Uterus (tissue), 4 donors: ENCODE measurements at places on chromosomes 3 and 15. TPM values are rescaled to one million over a fixed set of nuclear protein-coding genes. Genes with fewer than 3 reads are reported as not detected.

DNA sequence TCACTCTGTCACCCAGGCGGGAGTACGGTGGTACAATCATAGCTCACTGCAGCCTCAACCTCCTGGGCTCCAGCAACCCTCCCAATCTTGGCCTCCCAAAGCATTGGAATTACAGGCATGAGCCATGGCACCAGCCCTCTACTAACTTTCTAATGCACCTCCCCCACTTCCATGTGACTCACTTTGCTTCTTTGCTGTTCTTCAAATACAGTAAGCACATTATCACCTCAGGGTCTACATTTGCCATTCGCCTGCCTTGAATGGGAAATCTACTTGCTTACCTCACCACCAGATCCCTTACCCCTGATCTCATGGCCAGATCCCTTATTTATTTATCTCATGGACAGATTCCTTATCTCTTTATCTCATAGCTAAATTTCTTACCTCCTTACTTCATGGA, 235.3 kb downstream of the KCNMB2 start:
- no peak overlapping the region for H3K27ac ChIP-seq
- H3K4me3 ChIP-seq, result no peak overlapping the region
- H3K36me3 ChIP-seq, result no peaks in the 10 kb centered on the region

DNA sequence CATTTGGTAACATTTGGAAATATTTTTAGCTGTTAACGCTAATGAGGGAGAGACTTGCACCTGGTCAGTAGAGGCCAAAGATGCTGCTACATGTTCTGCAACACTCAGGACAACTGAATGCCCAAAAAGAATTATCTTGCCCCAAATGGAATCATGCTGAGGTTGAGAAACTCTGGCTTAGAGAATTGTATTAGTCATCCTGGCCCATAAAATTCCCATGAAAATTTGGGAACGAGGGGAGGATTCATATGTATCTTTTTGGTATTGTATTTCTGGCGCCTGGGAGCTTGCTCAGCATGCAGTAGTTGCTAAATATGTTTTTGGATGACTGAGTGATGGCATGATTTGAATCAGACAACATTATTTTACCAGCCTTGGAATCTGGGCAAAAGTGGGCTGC, 59.9 kb downstream of the CHL1 start:
- H3K36me3 ChIP-seq, result no peaks in the 10 kb centered on the region
- DNase-seq, result no peak
- H3K27ac ChIP-seq, result no peak overlapping the region
- H3K4me1 ChIP-seq, result no peaks in the 10 kb centered on the region

DNA sequence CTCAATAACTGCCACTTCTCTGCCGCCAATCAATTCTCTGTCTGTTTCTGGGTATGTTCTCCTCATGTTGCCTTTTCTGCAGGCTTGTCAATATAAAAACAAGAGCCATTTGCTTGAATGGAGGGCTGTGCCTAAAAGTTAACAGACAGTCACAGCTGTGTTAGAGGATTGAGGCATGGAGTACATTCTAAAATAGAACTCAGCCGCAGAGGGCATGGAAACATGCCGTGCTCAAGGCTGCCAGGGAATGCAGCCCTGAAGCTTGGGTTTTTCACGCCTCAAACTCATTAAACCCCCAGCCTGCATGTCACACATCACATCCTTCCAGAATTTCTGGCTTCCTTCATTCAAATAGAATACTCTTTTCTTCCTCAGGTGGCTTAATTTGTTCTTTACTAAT, 166.6 kb downstream of the TPRG1 start:
- H3K27me3 ChIP-seq, result no peaks in the 10 kb centered on the region
- H3K4me3 ChIP-seq, result no peak overlapping the region
- no peak overlapping the region for H3K27ac ChIP-seq
- H3K4me1 ChIP-seq, result no peaks in the 10 kb centered on the region
- H3K36me3 ChIP-seq, result no peaks in the 10 kb centered on the region

- no peaks in the 10 kb centered on the region for H3K4me1 ChIP-seq
- H3K4me3 ChIP-seq, result no peak overlapping the region
- no peak for DNase-seq
- no peak overlapping the region for H3K27ac ChIP-seq
Measured at GRCh38 chr3:154247806-154248415, 76.4 kb downstream of the DHX36 start.

DNA sequence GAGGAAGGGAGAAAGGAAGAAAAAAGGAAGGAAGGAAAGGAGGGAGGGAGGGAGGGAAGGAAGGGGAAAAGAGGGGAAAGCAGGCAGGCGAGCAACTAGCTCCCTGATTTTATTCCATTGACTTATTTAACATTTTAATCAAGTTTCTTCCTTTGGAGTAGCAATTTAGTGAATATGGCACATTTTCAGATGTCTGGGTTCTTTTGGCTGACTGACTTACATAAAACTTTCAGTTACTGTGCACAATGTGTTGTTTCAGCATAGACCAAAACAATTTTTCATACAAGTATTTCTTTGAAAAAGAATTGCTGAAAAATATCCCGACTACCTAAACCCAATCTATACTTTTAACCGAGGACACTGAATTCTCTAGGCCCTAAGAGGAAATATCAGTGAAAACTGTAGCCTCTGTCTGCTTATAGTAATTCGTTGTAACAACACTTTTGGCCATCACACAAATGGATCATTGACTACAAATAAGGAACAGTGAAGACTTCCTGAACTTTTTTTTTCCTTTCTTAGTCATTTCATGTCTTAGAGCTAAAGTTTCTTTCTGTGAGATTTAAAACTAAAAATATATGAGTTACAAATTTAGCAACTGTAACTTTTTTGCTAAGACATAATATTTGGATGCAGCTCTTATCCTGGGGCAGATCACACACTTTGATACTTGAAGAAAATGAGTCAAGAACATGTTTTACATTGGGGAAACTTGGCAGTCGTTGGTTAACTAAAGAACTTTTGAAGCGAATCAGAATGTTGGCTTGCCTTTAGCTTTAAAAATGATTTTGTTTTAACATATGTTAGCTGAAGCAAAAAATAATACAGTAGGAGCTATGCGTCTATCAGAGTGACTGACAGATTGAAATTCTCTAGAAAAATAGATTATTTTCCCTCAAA, 79.6 kb downstream of the SOX2 start:
- H3K4me1 ChIP-seq, result no peaks in the 10 kb centered on the region
- no peaks in the 10 kb centered on the region for H3K27me3 ChIP-seq
- no peak overlapping the region for H3K4me3 ChIP-seq

- no peaks in the 10 kb centered on the region for H3K27me3 ChIP-seq
- H3K27ac ChIP-seq, result no peak overlapping the region
- no peaks in the 10 kb centered on the region for H3K4me1 ChIP-seq
- H3K36me3 ChIP-seq, result no peaks in the 10 kb centered on the region
Measured at GRCh38 chr15:88881775-88882174, 13.6 kb downstream of the HAPLN3 start.

GRCh38 chr3:17021614-17022013, 136.9 kb downstream of the PLCL2 start:
- no peaks in the 10 kb centered on the region for H3K4me1 ChIP-seq
- H3K27ac ChIP-seq, result no peak overlapping the region
- H3K4me3 ChIP-seq, result no peak overlapping the region
- no peaks in the 10 kb centered on the region for H3K36me3 ChIP-seq
- no peak for DNase-seq

WDR93 gene
- not detected for total RNA-seq

- no peak for DNase-seq
- no peaks in the 10 kb centered on the region for H3K27me3 ChIP-seq
- H3K36me3 ChIP-seq, result no peaks in the 10 kb centered on the region
- no peak overlapping the region for H3K27ac ChIP-seq
- H3K4me1 ChIP-seq, result no peaks in the 10 kb centered on the region
- no peak overlapping the region for H3K4me3 ChIP-seq
Measured at GRCh38 chr15:97026781-97027180, 696.3 kb downstream of the NR2F2 start.

GRCh38 chr3:194348354-194348753, 2.8 kb downstream of the CPN2 start:
- H3K36me3 ChIP-seq, result no peaks in the 10 kb centered on the region
- no peak overlapping the region for H3K4me3 ChIP-seq
- no peaks in the 10 kb centered on the region for H3K27me3 ChIP-seq
- no peak for DNase-seq

TMCO5A gene
- not detected for total RNA-seq

- H3K27me3 ChIP-seq, result no peaks in the 10 kb centered on the region
- no peaks in the 10 kb centered on the region for H3K4me1 ChIP-seq
- H3K4me3 ChIP-seq, result no peak overlapping the region
- DNase-seq, result no peak
- no peaks in the 10 kb centered on the region for H3K36me3 ChIP-seq
Measured at GRCh38 chr3:128970740-128971047, 23.2 kb downstream of the CFAP92 start.

SNTN gene
- 5.4 TPM for total RNA-seq

DNA sequence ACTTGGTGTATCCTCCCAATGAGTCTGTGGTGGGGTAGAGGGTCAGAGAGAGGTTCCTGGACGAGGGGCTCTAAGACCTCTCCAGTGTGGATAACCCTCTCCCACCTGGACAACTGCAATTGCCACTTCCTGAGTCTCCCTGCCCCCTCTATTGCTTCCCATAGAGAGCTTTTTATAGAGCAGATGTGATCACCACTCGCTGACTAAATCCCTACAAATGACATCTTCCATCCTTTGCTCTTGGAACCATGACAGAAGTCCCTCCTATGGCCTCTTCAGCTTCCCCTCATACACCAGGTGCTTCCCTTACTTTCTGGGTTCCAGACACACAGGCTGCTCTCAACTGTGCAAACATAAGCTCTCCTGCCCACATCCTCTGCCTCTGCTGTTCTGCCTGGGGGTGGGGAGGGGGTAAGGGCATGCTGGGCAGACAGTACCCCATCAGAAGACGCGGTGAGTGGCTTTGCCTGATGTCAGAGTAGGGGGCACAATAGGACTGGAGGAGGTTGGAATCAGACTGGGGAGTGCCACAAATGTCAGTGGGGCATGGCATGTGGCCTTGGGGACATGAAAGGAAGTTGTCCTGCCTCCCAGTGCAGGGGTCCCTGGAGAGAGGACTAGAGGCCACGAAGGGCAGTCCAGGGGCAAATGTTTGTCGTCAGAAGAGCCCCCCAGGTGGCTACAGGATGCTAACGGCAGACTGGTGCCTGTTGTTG, 15.2 kb downstream of the ITIH3 start:
- no peaks in the 10 kb centered on the region for H3K4me1 ChIP-seq
- DNase-seq, result no peak
- H3K27me3 ChIP-seq, result no peaks in the 10 kb centered on the region
- H3K4me3 ChIP-seq, result no peak overlapping the region
- H3K36me3 ChIP-seq, result no peaks in the 10 kb centered on the region

DNA sequence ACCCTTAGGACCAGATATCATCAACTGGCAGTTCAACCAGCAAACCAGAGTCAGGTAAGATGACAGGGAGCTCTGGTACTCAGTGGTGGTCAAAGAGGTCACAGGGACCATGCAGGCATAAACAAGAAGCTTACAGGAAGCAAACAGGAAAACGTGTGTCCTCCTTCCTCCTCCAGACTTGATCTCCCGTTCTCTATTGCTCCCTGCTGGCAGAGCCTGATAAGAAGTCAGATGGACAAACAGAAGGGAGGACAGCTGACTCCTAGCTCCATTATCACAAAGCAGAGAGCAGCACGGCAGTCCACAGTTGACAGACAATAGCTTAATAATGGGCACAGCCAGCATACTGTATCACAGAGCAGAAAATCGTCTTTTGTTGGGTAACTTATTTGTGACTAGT, 156.5 kb upstream of the SLC2A2 start:
- no peaks in the 10 kb centered on the region for H3K4me1 ChIP-seq
- no peaks in the 10 kb centered on the region for H3K27me3 ChIP-seq
- H3K27ac ChIP-seq, result no peak overlapping the region
- DNase-seq, result no peak
- no peak overlapping the region for H3K4me3 ChIP-seq

DNA sequence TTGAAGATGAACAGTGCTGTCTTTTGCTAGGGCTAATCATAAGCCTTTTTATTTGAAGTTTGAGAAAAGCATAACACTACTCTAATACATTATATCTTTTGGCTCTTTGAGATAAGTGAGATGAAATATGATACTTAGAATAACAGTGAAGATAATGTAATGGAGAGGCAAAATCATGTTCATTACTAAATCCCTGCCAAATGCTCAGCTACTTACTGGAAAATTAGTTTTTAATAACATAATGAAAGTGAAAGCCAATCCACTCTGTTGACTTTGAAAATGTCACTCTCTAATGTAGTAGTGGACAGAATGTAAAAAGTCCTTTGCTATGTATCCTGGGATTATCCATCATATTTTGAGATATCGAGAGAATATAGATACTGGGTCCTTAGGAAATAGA, 35.9 kb upstream of the MYH15 start:
- no peaks in the 10 kb centered on the region for H3K4me1 ChIP-seq
- DNase-seq, result no peak
- no peak overlapping the region for H3K27ac ChIP-seq

RHCG gene
- not detected for total RNA-seq

DNA sequence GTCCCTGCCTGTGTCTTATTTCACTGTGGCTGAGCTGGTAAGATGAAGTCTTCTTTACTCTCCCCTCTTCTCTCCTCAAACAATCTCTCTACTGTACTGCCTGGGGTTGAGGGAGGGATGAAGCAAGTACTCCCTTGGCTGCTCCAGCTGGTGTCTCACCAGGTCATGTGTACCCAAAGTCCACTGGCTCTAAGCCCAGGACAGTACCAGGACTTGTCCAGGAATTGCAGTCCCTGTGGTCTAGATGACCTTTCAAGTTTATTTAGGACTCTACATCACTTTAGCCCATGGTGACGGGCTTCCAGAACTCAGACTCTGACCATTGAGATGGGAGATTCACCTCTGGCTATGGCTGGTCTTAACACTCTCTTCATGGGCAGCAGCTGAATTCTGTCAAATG, 17.5 kb upstream of the SLC27A2 start:
- H3K27ac ChIP-seq, result no peak overlapping the region
- no peaks in the 10 kb centered on the region for H3K36me3 ChIP-seq
- no peaks in the 10 kb centered on the region for H3K4me1 ChIP-seq

DNA sequence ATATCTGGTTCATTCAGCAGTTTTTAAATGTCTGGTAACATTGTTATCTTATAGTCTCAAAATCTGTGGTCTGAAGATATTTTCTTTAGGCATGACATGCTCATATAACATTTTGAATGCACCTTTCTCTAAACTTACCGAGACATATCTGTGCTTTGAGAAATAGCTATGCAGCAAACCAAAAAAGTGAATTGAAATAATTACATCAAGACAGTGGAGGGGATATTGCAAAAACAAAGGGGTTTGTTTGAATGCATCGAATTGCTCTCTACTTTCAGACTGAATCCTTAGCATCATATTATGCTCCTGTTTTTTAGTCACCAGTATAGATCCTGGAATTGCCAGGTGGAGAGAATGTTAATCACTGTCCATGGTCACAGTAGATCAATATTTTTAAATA, 5.1 kb downstream of the ARPP21 start:
- H3K27me3 ChIP-seq, result no peaks in the 10 kb centered on the region
- no peaks in the 10 kb centered on the region for H3K36me3 ChIP-seq
- H3K4me3 ChIP-seq, result no peak overlapping the region
- no peak for DNase-seq

WDR76 gene
- 0.59 TPM for total RNA-seq

- no peaks in the 10 kb centered on the region for H3K4me1 ChIP-seq
- H3K27me3 ChIP-seq, result no peaks in the 10 kb centered on the region
- H3K36me3 ChIP-seq, result no peaks in the 10 kb centered on the region
- H3K27ac ChIP-seq, result no peak overlapping the region
Measured at GRCh38 chr3:150015901-150016300, 45.2 kb upstream of the PFN2 start.

GRCh38 chr3:29312960-29313452, 32.1 kb downstream of the RBMS3 start:
- H3K27ac ChIP-seq, result no peak overlapping the region
- no peak for DNase-seq

- H3K27me3 ChIP-seq, result no peaks in the 10 kb centered on the region
- no peaks in the 10 kb centered on the region for H3K4me1 ChIP-seq
- H3K27ac ChIP-seq, result no peak overlapping the region
Measured at GRCh38 chr3:18866899-18867298, 281.4 kb upstream of the KCNH8 start.
